ENCODE measurements at places on chromosomes 11 and 22.
A peak's percentile ranks its signal among the peaks of the same experiment; 100 is the strongest.

DNA sequence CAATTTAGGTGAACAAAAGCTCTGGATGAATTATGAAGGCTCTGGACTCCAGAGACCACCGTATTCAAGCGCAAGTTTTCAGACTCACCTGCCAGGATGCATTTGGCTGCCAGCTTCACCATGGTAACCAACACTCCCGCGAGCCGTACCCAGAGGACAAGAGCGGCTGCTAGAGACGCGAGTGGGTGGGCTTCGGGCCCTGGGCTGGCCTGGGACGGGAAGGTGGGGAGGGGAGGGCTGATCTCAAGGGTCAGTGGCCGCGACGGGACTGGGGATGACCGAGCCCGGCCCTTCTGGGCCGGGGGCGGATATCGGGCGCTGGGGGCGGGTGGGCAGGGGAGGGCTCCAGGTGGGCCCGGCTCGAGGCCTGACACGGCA is 344 bp downstream of the IFT27 start:
- DNase-seq = peak; percentile 2

- DNase-seq = no peak
Observed at GRCh38 chr11:117185736-117186430, 7.3 kb downstream of the SIDT2 start.

- no peak for DNase-seq
Observed at GRCh38 chr11:88327462-88328143, 9.9 kb downstream of the CTSC start.

DNA sequence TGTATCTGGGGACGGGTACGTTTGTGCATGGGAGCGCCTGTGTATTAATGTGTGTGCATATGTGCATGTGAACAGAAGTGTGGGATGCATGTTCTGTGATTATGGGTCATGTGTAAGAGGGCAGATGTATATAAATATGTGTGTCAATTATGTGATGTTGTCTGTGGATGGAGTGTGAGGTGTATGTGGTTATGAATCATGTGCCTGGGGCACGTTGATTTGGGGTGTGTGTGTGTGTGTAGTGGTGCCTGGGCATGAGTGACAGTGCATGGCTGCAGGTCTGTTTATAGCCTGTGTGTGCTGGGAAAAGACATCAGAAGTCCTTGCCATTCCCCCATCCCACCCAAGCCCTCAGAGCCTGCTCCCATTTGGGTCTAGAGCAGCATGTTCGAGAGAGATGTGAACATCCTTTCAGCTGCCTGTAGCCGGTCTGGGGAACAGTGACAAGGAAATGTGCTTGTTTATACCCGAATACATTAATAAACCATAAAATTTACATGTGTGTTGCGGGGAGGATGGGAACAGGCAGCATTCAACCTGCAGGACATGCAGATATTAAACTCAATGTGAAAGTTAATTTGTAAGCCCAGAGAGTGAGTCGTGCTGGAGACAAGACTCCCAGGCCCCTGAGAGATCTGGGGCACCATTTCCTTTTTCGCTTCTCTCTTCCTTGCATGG is 129.0 kb downstream of the NECTIN1 start:
- DNase-seq = no peak

DNA sequence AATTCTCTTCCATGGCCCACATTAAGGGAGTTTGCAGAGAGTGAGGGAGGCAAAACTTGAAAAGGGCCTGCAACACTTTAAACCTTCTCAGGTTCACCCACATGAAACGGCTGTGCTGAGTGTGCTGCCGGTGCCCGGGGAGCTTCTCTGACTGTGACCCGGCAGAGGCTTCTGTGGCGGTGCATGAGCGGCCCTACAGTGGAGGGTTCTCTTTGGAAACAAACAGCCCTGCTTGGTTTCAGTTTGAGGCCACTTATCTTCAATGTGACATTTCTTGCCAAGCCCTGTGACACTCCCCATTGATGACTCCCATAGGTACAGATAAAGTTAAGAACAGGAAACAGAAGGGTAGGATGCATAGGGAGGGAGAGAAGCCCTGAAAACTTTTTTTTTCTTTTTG is 31.8 kb downstream of the FAM118A start:
- no peak for DNase-seq

DNA sequence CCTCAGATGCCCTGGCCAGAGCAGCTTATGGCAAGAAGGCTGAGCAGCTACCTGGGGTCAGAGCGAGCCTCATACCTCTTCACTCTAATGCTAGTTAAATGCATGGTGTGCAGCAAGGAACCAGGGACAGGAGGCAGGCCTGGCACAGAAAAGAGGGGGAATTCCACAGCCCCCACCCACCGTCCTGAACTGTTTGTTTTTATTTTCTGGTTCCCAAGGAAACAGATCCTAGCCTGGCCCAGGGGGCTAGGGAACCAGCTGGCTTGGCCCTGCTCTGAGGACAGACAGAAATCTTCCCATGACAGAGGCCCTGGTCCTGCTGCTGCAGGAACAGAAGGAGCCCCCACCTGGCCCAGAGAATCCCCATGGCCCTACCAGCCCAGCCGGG is 40.4 kb downstream of the SLCO2B1 start:
- DNase-seq = no peak

DNA sequence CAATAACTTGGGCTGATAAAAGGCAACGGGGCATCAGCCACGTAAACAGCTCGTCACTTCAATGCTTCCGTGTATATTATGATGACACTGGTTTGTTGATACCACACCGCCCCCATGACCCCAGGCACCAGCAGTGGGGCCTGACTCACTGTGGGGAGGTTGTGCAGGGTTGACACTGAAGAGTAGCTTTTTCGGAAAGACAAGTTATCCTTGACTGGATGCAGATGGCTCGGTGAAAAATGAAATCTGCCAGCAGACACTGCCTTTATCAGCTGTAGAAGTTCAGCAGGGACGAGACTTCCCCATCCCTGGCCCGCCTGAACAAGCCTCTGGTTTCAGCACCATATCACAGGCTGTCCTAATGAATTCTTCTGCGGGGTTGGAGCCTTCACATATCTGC is 55.6 kb downstream of the WT1 start:
- DNase-seq = no peak

DNA sequence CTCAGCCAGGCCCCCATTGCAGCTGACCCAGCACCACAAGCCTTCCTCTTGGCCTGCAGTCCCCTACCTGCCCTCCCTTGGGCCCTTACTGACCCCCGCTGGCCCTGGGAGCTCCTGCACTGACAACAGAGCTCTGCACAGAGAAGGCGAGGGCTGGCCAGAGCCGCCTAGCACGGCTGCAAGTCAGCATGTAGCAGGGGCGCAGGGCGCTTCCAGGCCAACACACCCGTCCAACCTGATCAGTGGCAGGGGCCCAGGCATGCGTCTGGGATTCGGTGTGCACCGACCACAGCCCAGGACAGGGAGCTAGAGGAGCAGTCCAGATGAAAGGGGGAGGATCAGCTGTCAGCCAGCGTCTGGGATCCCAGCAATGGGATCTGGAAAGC is 7.6 kb downstream of the WNT7B start:
- DNase-seq = peak; percentile 50
